ENCODE measurements at places on chromosomes 7 and 10. TPM values are rescaled to one million over a fixed set of nuclear protein-coding genes. Genes with fewer than 3 reads are reported as not detected.
A peak's percentile ranks its signal among the peaks of the same experiment; 100 is the strongest.

DNA sequence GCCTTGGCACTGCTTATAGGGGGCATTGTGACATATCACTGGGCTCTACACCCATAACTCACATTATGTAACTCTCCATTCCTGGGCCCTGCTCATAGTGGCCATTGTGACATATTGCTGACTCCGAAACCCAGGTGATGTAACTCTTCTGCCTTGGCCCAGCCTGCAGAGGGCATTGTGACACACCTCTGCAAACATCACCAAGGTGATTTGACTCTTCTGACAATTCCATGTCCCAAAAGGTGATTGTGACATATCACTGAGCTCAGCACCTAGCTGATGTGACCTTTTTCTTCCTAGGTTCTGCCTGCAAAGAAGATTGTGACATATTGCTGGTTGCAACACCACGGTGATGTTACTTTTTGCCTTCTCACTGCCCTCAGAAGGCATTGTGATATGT, 36.5 kb upstream of the ZNF680 start:
- DNase-seq, result no peak

DNA sequence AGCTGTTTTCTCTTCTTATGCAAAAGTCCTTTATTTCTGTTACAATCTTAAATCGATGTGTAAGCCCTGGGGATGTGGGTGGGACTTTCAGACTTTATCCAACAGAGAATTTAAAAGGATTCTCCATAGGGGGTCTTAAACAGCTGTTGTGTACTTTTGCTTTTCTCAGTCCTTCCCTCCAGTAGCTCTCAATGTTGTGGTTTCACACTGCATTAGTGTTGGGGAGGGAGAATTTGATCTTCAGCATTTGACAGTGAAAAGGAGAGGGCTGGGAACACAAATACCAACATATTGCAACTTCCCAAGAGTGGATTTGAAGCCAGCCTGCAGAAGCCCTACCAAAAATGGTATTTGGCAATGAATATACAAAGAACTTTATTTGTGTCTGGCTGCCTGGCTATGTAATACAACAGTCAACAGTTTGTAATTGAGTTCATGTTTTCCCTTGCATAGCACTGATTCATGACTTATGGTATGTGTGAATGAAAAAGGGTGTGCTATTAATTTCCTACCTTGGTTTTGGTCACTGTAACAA, 80.1 kb upstream of the CAPZA2 start:
- DNase-seq, result peak; percentile 54

- DNase-seq, result no peak
These were observed 483 bp downstream of the EDRF1 start for GRCh38 chr10:125720002-125720382.

The PLEKHS1 gene
- total RNA-seq, result 0.03 TPM

The GTF2IRD1 gene
- total RNA-seq, result 21.2 TPM

DNA sequence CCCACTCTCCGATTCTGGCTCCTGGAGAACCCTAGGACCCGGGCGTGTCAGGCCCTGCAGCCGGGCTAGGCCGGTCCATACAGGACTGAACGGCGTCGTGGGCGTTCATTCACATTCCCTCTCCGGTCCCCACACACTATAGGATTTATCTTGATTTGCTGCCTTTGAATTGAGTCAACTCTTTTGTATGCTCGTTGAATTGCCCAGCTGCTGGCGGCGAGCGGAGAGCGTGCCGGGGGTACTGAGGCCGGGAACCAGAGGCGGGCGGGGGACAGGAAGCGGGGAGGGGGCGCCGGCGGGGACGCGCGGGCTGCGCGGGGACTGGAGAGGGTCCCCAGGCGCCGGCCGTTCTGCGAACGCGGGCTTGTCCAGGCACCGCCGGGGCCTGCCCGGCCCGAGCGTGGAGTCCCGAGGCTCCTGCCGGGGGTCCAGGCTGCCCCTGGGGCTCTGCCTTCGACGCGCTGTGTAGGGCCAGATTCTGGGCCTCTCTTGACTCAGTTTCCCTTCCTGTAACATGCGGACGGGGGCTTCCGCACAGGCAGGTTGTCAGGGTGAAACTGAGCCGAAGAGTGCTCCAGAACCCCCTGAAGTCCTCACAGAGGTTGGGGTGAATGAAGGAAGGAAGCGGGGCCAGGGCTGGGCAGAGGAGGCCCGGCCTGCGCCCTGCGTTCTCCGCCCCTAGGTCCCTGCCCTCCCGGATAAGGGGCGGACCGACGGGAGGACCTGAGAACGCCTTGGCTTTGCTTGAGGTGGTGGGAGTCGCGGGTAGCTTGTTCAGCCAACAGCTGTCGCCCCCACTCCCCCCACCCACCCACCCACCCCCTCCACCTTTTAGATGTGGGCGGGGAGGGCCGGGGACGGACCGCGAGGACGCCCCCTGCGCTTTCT, 769 bp upstream of the ELFN1 start:
- peak; percentile 34 for DNase-seq

DNA sequence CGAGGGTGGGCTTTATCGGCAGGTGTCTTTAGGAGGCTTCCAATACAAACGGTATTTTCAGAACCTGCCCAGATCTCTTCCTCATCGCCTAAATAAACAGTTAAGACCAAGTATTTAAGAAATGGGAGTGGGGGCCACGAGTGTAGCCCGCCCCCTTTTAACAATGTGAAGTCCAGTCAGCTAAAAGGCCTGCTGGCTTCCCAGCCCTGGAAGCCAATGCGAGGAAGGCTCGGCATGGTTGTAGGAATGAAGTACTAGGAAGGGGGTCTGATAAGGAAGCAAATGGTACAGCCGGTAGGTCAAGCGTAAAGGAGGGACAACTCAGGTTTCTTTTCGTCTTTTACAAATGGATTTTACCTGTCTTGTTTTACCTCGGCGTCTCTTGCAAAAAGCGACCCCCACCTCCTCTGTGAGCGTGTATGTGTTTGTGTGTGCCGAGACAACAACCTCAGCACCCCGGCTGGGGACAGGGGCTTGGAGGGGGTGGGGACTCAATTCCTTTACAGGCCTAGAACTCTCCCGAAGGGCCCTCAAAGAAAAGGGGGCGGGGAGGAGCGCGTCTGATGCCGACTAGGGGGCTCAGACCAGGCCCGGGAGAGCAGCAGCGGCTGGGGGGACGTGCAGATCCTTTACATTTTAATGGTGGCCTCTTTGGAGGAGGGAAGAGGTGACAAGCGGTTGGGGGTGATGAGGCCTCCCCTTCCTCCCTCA, 147.6 kb downstream of the GPR85 start:
- peak; percentile 14 for DNase-seq

The TRIM56 gene
- total RNA-seq, result 5.2 TPM

DNA sequence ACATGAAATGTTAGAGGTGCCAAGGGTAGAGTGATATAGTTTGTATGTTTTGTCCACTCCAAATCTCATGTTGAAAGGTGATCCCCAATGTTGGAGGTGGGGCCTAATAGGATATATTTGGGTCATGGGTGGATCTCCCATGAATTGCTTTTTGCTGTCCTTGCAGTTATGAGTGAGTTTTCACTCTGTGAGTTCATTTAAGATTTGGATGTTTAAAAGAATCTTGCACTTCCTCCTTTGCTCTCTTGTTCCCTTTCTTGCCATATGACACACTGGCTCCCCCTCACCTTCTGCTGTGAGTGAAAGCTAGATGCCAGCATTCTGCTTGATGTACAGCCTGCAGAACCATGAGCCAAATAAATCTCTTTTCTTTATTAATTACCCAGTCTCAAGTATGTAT, 269.2 kb downstream of the ZWINT start:
- no peak for DNase-seq

- no peak for DNase-seq
These were observed 190.3 kb downstream of the COBL start for GRCh38 chr7:51126324-51126723.

DNA sequence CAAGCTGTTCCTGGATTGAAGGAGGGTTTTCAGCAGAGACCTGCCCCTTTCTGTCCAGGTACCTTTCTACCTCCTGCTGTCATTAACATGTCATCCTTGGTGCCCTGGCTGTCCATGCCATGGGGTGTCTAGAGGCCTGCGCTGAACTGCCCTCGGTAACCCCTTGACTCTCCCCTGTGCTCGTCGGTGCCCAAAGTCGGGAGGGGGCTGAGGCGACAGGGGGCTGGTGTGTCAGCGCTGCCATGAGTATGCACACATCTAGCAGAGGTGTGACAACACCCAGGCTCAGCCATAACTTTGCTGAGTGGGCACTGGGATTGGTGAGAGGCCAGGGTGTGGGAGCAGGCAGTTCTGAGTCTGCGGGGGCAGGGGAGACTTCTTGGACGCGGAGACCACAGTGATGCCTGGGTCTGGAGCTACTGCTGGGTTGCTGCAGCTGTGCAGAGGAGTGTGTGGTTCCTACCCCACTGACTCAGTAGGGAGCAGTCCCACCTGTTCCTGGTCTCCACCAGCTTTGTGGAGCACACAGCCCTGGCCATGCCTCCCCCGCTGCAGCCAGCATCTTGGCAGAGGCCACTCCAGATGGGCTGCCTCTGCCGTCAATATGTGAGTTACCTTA, 376.2 kb upstream of the SEMA3C start:
- DNase-seq, result no peak

DNA sequence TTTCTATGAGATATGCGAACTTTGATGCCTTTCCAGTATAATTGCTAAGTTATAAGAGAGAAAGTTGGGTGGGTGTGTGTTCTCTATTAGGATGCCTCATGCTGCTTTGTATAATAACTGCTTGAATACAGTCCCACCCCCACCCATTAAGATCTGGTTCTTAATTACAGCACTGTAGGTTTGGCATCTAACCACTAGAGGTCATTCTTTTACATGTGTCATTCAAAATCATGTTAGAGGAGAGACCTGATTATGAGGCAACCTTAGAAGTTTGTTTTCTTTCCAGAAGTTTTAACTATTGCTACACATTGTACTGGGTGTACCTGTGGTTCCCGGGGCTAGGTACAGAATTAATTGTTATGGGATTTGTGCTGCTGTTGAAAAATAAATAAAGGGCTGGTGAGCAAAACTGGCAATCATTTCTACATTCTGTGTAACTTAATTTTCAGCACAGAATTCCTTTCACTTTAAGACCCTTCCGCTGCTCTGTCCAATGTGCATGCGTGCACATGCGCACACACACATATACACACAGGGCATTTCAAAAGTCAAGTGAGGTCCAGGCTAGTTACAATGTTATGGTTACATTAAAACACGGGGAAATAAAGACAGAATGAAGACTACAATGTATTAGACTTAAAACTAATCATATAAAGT, 1156.3 kb downstream of the SORCS3 start:
- no peak for DNase-seq

The FAM24B gene
- 11.7 TPM for total RNA-seq
